ENCODE measurements at places on chromosomes 16 and 17.

- DNase-seq = no peak
These were observed 94.5 kb downstream of the METRNL start for GRCh38 chr17:83173914-83174361.

DNA sequence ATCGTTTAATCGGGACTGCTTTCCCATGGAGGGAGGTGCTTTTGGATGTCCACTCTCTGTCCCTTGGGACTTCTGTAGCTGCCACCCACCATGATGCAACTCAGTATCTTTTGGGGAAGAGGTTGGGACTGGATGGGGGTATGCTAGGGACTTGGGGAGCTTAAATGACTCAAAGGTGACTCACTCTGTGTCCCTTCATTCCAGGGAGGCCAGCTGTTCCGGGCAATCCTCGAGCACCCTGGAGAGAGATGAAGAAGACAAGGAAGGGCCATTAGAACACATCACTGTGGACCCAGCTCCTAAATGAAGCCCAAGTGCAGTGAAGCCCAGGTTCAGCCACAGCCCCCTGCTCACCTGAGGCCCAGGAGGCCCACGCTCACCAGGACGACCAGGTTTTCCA, 4.6 kb downstream of the COL1A1 start:
- DNase-seq = no peak

GRCh38 chr16:55663765-55664677, 8.2 kb downstream of the SLC6A2 start:
- DNase-seq = no peak

DNA sequence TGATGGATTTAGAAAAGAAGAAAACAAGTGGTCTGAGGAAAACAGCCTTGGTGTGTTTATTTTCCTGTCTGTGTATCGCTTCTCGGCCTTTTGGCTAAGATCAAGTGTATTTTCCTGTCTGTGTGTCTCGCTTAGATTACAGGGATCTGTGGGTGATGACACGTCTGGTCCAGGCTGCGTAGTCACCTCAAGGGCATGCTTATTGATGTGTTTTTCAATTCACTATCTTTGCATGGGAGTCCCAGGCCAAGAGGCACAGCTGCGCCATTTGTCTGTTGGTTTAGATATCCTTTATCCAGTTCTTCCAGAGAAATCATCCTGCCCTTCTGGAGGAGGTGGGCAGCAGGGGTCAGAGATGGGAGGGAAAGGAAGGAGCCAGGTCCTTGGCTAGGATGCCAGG, 47.1 kb upstream of the STH start:
- no peak for DNase-seq

- DNase-seq = no peak
These were observed 4.8 kb upstream of the SHISA9 start for GRCh38 chr16:12896562-12896961.

Data from occipital lobe (tissue), 3 donors.